Stomach (tissue), 19 donors: ENCODE measurements at places on chromosomes 5 and 9. TPM values are rescaled to one million over a fixed set of nuclear protein-coding genes. Genes with fewer than 3 reads are reported as not detected.

LRRC70 gene
- 0.68 TPM for polyA plus RNA-seq

NDFIP1 gene
- 27.8 TPM for polyA plus RNA-seq

SERF1A gene
- 2.3 TPM for polyA plus RNA-seq

MARCHF11 gene
- polyA plus RNA-seq, result not detected

ABO gene
- 1.6 TPM for polyA plus RNA-seq

REEP5 gene
- 24.7 TPM for polyA plus RNA-seq

PCDHAC1 gene
- 0.15 TPM for polyA plus RNA-seq

FGD3 gene
- polyA plus RNA-seq, result 1.7 TPM

GCNT4 gene
- polyA plus RNA-seq, result 1.5 TPM

SPEF2 gene
- 2.0 TPM for polyA plus RNA-seq

GADD45G gene
- polyA plus RNA-seq, result 88.8 TPM

TMOD1 gene
- polyA plus RNA-seq, result 12.8 TPM

MELK gene
- polyA plus RNA-seq, result 1.7 TPM

CKS2 gene
- polyA plus RNA-seq, result 43.5 TPM

LSM11 gene
- polyA plus RNA-seq, result 1.6 TPM

HMCN2 gene
- polyA plus RNA-seq, result 1.1 TPM

HSPB3 gene
- polyA plus RNA-seq, result 1.2 TPM

NR2F1-AS1 gene
- 12.7 TPM for polyA plus RNA-seq

SPACA9 gene
- 1.8 TPM for polyA plus RNA-seq

ST8SIA4 gene
- 0.38 TPM for polyA plus RNA-seq

TGFBI gene
- polyA plus RNA-seq, result 43.5 TPM

DMXL1 gene
- polyA plus RNA-seq, result 13.7 TPM

CTXN3 gene
- polyA plus RNA-seq, result not detected

PCDHB2 gene
- polyA plus RNA-seq, result 0.61 TPM

F2RL2 gene
- 0.76 TPM for polyA plus RNA-seq

CCIN gene
- polyA plus RNA-seq, result not detected
